GM23248 (cell line): ENCODE measurements at places on chromosomes 4 and X. TPM values are rescaled to one million over a fixed set of nuclear protein-coding genes. Genes with fewer than 3 reads are reported as not detected.

The BTK gene
- 0.23 TPM in 1 of 2 replicates, not detected in the other for polyA plus RNA-seq

- H3K4me3 ChIP-seq: no peak overlapping the region
- DNase-seq: no peak
- no peaks in the 10 kb centered on the region for H3K27me3 ChIP-seq
Observed at GRCh38 chr4:159343116-159343515, 240.2 kb downstream of the RAPGEF2 start.

The FAM236C gene
- polyA plus RNA-seq: not detected in 2 replicates

DNA sequence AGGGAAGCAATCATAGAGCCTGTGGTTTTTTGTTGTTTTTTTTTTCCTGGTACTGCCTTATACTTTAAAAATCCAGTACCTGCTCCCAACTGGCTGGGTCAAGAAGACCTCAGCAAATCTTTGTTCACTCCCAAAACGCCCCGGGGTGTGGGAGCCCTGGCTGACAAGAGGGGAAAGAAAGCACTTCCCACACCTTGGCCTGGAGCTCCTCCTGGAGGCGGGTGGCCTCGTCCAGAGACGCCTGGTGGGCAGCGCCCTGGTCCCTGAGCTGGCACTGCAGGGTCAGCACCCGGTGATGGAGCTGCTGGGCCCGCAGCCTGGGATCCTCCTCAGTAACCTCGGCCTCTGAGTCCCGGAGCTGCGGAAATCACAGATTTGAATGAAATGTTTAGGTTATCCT is 38.2 kb downstream of the C4orf50 start:
- no peaks in the 10 kb centered on the region for H3K36me3 ChIP-seq
- H3K27ac ChIP-seq: no peak overlapping the region
- H3K4me1 ChIP-seq: no peaks in the 10 kb centered on the region

DNA sequence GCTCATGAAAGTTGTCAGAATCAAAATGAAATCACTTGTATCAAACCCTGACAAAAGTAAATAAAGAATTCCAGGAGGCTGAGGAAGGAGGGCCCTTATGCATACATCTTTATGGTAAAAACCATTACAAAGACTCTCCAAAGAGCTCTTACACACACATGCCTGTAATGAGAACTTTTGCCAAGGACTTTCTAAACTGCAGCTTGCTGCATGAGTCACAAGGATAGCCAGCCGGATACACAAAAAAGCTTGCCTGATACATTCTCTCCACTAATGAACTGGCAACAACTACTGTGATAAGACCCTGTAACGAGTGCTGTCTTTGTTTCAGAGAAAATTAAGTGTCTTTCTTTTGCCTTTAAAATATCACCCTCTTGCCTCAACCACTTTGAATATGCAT is 618.1 kb downstream of the PPP4R3C start:
- H3K36me3 ChIP-seq: no peaks in the 10 kb centered on the region
- no peak overlapping the region for H3K27ac ChIP-seq
- no peaks in the 10 kb centered on the region for H3K27me3 ChIP-seq
- H3K4me3 ChIP-seq: no peak overlapping the region
- 0 out of 2 replicates have a peak, but pooled peaks cover 4% of the 10 kb centered on the region for H3K4me1 ChIP-seq

- H3K36me3 ChIP-seq: peaks cover 2% of the 10 kb centered on the region; the same call in 1 of the 2 replicates
- H3K4me1 ChIP-seq: peaks cover 29% of the 10 kb centered on the region
- H3K27me3 ChIP-seq: no peaks in the 10 kb centered on the region
- no peak for DNase-seq
- no peak overlapping the region for H3K27ac ChIP-seq
Observed at GRCh38 chr4:101019941-101020401, 327.4 kb downstream of the PPP3CA start.

GRCh38 chr4:54781756-54782155 is 124.0 kb downstream of the KIT start:
- peak; percentile 30 for DNase-seq
- no peaks in the 10 kb centered on the region for H3K36me3 ChIP-seq
- H3K4me3 ChIP-seq: no peak overlapping the region
- no peak overlapping the region for H3K27ac ChIP-seq
- 0 out of 2 replicates have a peak, but pooled peaks cover under 1% of the 10 kb centered on the region for H3K27me3 ChIP-seq
